ENCODE measurements at places on chromosomes 5 and 9.

DNA sequence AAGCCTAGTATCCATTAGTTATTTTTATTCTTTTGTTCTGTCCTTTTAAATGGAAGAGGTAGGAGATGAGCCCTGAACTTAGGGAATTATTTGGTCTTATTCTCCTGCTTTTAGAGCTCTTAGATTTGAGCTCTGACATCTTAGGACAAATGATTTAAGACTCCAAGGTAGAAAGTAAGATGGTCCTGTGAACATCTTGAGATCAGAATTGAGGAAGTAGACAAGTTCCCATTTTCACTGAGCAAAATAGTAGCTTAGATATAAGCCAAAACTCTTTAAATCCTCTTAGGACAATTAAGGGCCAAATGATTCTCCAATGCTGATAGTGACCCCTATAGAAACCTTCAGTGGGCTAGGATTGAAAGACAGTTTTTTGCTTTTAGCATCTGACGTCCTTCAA, 53.0 kb upstream of the RUSC2 start:
- no peak for DNase-seq

DNA sequence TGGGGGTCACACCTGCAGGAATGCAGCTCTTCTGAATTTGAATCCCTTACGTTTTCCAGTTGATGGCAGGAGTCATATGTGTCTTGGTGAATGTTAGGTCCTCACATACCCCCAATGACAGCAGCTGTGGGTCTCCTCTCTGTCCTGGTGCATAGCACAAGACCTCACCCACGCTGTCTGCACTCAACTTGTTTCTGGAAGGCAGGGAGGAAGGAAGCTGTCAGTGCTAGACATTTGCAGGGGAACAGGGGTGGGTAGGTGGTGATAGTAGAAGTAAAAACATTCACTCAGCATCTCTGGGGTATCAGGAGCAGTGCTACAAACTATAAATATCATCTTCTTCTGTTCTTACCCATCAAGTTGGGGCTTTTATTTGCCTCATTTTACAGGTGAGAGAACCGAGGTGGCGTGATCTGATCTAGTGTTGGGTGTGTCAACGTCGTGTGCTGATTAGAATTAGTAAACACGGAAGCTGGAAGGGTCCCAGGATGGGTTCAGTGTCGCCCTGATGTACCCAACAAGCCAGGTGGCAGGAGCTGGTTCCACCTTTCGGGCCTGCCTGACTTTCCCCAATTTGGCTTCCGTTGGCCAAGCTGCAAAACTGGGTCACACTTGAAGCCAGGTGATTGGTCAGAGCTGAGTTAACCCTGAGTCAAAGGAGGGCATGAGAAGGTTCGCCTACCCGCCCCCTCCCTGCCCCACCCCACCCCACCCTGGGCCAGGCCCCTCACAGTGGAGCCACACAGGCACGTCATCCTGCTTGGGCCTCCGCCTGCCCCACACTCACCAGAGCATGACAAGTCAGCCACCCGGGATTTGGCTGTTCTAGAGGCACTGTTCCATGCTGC, 15.8 kb downstream of the ERGIC1 start:
- no peak for DNase-seq

GRCh38 chr9:6610073-6610472, 35.5 kb downstream of the GLDC start:
- no peak for DNase-seq

GRCh38 chr5:181170237-181170825, 22.9 kb downstream of the OR2V2 start:
- DNase-seq: no peak

GRCh38 chr5:79702606-79703380, 13.2 kb downstream of the CMYA5 start:
- DNase-seq: no peak

- DNase-seq: no peak
Observed at GRCh38 chr5:121969660-121970295, 8.0 kb downstream of the SRFBP1 start.

Measured in activated naive CD8-positive, alpha-beta T cell treated with anti-CD3 and anti-CD28 coated beads, Interleukin-2, amount 50 U/mL, for 16 hours (primary cell).